GM12878 (cell line): ENCODE measurements at places on chromosomes 1 and 21. TPM values are rescaled to one million over a fixed set of nuclear protein-coding genes. Genes with fewer than 3 reads are reported as not detected.

Gene CLCA4
- total RNA-seq = 0.05 TPM in 1 of 2 replicates, not detected in the other

Gene PM20D1
- not detected in 2 replicates for total RNA-seq

Gene RIMS3
- 0.74 and 0.93 TPM in 2 replicates for total RNA-seq

Gene AMY1B
- total RNA-seq = not detected in 2 replicates

Gene IFNLR1
- total RNA-seq = 3.9 and 5.1 TPM in 2 replicates

Gene TCHHL1
- total RNA-seq = not detected in 2 replicates

Gene SHISA4
- total RNA-seq = not detected in 2 replicates

Gene ANGPTL3
- total RNA-seq = 0.15 TPM in 1 of 2 replicates, not detected in the other

Gene MAN1C1
- 0.19 and 0.21 TPM in 2 replicates for total RNA-seq

Gene IGSF3
- 18.0 and 20.4 TPM in 2 replicates for total RNA-seq

Gene CHIA
- not detected in 2 replicates for total RNA-seq

Gene IL20
- total RNA-seq = not detected in 2 replicates

Gene SDCCAG8
- 15.0 and 17.5 TPM in 2 replicates for total RNA-seq

Gene LEFTY2
- not detected in 2 replicates for total RNA-seq

Gene NUDT4B
- not detected in 2 replicates for total RNA-seq

Gene GSTM5
- 0.26 and 0.40 TPM in 2 replicates for total RNA-seq
